Stimulated activated CD8-positive, alpha-beta memory T cell treated with anti-CD3 and anti-CD28 coated beads, Interleukin-7, amount 100 ng/mL, for 24 hours (primary cell): ENCODE measurements at places on chromosomes 2 and 18.

- DNase-seq, result no peak
Measured at GRCh38 chr2:42922790-42923579, 130.6 kb upstream of the HAAO start.

GRCh38 chr2:136052369-136053362 lies 65.3 kb downstream of the CXCR4 start:
- DNase-seq, result no peak

DNA sequence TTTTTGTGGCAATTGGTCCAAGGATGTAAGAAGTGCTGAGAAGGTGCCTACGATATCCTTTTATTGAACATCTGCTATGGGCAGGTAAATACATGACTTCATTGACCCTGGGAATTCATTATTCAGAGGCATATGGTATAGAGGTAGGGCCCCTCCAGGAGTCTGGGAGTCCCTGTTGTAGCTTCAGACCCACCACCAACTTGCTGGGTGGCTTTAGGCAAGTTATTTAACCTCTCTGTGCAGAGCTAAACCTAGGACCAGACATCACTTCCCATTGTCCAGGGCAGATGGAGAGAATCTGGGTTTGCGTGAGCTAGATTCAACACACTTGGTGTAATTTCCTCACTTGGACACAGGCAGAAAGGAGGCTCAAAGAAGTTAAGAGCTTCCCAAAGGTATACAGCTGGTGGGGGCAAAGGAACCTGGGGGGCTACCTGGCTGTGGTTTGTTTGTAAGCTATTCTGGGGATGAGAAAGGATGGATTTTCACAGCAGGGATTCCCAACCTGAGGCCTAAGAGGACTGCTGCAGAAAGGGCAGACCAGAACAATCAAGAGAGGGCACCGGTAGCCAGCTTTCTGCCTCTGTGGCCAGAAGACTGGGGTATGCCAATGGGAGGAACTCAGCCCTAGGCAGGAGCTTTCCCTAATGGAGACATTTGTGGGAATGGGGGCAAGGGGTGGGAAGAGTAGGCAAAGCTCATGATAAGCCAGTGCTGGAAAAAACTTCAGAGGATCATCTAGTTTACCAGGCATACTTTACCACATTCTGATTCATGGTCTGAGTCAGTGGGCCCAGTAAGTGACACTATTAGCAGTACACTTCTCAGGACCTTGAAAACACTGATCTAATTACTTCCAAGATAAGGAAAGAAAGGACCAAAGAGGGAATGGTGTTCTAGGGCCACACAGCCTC lies 102.7 kb upstream of the SMAD2 start:
- DNase-seq, result no peak

DNA sequence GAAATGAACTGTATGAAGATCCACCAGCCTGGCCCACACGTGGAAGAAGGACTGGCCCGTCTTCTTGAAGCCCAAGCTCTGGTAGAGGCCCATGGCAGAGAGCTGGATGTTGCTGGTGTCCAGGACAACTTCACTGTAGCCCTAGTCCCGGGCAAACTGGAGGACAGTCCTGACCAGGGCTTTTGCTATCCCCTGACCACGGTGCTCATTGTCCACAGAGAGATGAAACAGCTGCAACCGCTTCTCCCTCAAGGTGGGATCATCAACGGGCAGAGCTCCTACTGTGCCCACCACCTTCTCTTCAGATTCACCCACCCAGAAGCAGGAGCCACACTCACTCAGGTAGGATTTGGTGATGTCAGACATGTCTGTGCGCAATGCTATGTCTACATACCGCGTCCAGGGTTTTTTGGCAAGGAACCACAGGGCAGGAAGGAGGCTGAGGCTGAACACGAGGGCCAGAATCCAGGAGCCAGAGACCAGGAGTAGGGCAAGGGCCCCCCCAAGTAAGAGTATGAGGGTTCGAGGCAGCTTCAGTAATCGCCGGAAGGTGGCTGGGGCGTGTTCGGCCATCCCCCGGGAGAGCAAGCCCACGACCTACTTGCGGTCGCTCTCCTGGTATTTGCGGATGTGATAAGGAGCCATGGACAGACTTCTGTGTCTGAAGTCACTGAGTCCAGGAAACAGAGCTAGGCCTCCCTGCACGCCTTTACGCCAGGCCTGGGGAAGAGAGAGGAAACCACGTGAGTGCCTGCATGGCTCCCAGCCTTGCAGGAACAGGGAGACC lies 36.3 kb downstream of the TPRKB start:
- DNase-seq, result no peak

DNA sequence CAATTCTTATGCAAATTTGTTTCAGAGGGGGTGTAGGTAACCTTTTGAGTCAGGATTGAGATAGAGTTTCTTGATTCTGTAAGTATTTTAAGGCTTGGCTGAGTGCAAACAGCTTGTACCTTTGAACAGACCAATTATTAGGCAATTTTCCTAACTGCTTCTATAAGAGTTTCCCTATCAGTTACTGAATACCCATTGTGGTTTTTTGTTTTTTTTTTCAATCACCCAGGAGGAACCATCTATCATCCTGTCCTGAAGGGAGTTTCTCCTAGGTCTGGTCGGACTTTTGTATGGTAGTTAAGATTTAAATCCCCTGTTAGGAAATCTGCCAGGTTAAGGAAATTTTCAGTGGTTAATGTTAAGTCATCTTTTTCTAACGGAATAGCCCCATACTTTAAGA lies 319.4 kb upstream of the SLC39A10 start:
- DNase-seq, result no peak

- no peak for DNase-seq
Measured at GRCh38 chr2:161107265-161107664, 53.0 kb upstream of the TANK start.

GRCh38 chr2:18677280-18677679 lies 87.9 kb upstream of the NT5C1B start:
- DNase-seq, result no peak

- no peak for DNase-seq
Measured at GRCh38 chr2:36411962-36412444, 56.4 kb downstream of the CRIM1 start.

- DNase-seq, result no peak
Measured at GRCh38 chr2:192155511-192156118, 39.1 kb downstream of the TMEFF2 start.

DNA sequence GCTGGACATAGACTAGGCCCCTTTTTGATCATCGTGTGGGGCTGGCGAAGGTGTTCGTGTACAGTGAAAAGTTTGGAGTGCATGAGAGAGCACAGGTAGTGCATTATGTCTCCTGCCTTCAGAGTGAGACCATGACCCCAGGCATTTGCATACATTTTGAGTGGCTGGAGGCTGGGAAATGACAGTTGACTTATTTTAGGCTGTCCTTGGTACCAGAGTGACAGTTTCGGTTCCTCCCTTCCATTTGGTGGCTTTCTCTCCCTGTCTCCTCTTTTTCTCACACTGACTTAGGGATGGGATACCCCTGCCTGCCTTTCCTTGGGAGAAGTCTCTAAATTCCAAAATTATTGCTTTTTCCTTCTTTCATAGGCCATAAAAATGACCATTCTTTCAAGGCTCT lies 20.1 kb downstream of the SERPINB12 start:
- DNase-seq, result no peak

- no peak for DNase-seq
Measured at GRCh38 chr18:80154293-80154692, 45.2 kb downstream of the ADNP2 start.

- no peak for DNase-seq
Measured at GRCh38 chr2:168667156-168667555, 135.3 kb upstream of the NOSTRIN start.

DNA sequence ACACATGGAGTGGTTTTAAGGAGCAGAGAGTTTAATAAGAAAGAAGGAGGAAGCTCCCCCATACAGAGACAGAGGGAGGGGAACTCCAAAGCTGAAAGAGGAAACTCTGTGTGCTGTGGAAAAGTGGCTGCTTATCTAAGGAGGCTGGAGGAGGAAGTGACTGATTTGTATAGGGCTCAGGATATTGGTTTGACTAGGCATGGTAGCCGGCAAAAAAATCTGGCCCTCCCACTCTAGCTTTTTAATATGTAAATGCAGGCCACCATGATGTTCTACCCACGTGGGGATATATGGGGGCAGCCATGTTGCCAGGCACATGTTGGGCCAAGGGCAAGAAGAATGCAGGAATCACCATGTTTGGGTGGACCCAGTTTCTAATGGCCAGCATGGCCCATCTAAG lies 64.3 kb downstream of the HNMT start:
- DNase-seq, result no peak

- no peak for DNase-seq
Measured at GRCh38 chr2:241454837-241455485, 53.4 kb downstream of the STK25 start.

- no peak for DNase-seq
Measured at GRCh38 chr18:28581521-28582071, 404.7 kb upstream of the CDH2 start.

DNA sequence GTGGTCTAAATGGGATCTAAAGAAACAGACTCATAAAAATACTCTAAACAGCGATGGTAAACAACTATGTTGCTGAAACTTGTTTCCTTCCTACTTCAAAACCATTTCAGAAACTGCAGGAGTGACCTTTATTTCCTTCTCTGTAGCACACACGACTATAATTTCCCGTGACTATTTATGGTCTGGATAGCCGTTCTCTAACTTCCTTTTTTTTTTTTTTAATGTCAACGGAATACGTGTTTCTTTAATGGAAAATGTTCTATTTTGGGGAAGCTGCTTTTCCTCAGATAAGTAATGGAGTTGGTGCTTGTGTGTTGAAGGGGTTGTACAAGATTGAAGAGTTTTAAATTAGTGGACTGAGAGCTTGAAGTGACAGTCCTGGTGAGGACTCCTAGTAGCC lies 224.1 kb downstream of the PHLPP1 start:
- DNase-seq, result no peak

DNA sequence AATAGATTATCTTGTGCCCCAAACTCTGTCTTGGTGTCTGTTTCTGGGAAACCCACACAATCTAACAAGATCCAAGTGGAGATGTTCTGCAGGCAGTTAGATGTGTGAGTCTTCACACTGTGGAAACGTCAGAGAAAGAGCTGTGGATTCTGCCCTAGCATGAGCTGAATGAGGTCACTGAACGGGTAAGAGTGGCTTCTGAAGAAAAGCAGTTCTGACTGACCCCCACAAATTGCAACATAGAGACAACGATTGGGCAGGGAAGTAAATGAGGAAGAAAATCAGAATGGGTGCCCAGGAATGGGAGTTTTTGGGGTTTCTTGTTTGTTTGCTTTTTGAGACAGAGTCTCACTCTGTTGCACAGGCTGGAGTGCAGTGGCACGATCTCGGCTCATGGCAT lies 12.9 kb upstream of the RPL37A start:
- DNase-seq, result no peak

DNA sequence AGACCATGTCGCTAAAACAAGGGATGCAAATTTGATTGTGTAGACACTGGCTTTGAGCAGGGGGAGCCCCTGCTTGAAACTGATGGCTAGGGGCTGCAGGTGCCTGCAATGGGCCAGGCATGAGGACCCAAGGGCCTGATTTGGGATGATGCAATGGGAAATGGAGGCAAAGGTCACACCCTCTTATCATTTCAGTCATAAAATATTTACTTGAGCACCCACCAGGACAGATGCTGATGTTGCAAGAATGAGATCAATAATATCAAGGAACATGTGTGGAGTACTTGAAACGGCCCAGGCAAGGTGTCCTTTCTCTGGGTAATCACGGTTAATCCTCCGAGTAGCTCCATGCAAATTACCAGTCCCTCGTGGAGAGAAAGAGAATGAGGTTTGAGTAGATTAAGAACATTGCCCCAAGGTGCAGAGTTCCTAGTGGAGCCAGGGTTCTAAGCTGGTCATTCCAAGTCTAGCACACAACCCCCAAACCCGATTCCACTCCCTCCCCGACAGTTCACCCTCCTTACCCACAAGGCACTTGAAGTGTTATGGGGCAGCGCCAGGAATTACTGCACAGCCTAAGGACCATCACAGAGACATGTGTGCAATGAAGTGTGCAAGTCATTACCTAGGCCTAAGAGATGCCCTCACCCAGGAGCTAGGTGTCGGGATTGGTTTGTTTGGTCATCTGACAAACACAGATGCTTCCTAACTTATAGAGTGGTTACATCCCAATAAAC lies 14.0 kb upstream of the TMBIM1 start:
- DNase-seq, result no peak

DNA sequence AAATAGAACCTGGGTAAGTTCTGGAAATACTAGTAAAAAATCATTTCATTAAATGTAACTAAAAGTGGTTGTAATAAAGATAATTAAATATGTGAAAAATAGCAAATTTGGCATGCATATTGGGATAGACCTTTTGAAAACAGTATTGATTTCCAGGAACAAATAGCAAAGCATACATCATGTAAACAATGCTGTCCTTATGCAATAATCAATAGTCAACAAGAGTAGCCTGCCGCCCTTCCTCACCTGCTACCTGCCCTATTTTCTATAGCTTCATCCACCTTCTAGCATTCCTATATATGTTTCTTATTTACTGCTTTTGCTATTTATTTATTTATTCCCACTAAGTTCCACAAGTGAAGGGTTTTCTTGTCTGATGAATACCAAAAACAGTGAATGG lies 35.1 kb upstream of the KYNU start:
- no peak for DNase-seq

DNA sequence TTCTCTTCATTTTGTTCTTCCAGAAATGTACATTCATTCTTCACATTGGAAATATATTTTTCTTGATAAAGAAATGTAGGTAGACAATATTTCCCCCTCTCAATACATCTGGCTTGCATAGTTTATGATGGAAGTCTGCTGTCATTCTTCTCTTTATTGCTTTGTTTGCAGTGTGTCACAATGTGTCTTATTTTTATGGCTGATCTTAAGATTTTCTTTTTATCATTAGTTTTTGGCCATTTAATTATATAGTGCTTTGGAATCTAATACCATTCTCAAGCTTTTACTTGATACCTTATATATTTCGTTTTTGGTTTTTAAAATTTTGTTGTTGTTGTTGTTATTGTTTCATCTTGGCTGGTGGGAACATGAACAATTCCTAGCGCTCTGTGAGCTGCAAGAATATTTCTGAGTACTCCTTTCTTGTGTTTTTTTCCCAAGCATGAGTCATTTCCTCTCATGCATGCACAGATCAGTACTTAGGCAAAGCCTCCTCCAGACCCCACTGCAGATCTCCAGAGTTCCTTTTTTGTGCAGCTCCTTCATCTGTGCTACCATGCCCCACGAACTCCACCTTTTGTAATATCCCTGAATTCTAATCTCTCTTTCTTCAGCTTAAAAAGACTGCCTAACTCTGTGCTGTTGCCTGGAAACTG lies 13.7 kb upstream of the MMADHC start:
- no peak for DNase-seq

- DNase-seq, result no peak
Measured at GRCh38 chr2:168426861-168427260, 29.2 kb upstream of the CERS6 start.

DNA sequence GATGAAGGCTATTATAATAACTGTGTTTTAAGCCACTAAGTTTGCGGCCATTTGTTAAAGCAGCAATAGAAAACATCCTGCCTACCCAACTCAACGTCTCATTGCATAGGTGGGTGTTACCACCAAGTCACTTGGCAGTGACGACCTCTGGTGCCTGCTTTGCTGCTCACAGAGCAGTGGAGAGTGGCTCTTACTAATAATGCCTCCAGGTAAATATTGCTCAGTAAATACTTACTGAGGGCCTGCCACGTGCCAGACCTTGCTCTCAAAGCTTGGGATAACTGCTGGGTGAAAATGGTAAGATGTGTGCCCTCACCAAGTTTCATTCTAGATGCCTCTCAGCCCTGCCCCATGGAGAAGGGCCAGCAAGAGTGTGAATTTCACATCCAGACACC lies 27.7 kb downstream of the ITGA6 start:
- DNase-seq, result no peak

- no peak for DNase-seq
Measured at GRCh38 chr18:43061816-43062215, 53.7 kb downstream of the RIT2 start.

- DNase-seq, result no peak
Measured at GRCh38 chr2:134137182-134137611, 116.7 kb upstream of the MGAT5 start.

GRCh38 chr18:63303547-63303946 lies 16.0 kb downstream of the BCL2 start:
- no peak for DNase-seq
